CD4-positive, alpha-beta T cell treated with Interleukin-2 at 100 ng/mL for 4 hours (primary cell): ENCODE measurements at places on chromosomes 7 and 10.

DNA sequence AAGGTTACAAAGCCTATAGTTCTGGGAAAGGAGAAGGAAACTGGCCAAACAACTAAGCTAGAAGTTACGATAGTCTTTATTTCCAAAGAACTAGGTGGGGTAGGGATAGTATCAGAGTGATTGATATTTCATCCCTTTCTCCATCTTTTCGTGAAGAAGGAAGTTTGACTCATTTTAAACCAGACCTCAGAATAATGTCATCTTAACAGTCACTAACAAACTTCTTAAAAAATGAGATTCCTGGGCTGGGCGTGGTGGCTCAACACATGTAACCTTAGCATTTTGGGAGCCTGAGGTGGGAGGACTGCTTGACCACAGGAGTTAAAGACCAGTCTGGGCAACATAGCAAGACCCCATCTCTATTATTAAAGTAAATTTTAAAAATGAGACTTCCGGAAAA is 69.4 kb downstream of the ARL4A start:
- DNase-seq, result no peak

DNA sequence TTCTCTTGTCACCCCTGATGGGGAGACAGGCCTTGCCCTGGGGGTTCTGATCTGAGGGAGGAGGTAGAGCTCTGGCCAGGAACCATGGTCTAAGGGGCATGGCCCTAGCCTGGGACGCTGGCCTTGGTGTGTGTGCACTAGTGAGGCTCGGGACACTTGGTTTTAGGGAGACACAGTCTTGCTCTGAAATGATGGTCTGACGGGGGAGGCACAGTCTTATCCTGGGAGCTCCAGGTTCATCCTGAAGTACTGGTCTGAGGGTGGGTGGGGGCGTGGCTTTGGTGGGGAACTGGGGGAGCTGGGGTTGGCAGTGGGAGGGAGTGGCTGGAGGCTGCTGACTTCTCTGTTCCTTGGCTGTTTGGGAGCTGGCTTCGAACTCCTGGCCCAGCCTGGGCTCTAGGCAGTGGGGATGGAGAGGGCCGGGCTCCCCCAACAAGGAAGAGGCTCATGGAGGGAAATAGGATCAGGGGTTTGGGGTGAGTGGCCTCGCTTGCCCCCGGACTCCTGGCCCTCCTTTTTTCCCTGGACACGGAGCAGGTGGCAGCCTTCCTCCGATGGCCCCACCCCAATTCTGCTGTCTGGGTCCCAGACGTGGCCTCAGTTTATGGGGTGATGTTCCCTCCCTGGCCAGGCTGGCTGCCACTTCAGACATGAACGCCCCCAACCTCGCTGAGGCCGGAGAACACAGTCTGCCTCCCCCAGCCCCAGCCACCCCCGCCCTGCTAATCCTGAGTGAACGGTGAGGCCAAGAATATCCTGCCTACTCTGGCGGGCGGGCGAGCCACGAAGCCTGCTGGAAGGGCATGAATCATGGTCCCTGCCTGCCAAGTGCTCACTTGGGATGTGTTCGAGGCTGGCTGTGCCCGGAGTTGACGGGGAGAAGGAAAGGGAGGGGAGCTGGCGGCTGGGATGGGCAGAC is 43.5 kb downstream of the TMEM270 start:
- no peak for DNase-seq

DNA sequence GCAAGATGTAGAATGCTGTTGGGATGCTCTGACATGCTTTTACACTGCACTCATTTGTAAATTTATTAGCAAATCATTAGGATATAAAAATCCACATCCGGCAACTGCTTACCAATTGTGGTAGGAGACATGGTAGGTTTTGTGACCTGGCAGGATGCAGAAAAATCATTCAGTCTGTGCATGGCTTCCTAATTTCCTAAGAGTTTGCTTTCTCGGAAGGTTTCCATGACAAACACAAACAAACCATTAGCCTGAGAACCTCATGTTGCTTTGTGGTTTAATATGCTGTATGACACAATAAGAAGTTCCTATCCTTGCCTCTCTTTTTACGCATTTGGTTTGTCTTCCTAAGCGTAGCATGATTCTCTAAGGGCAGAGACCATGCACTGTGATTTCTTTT is 14.7 kb upstream of the LMBR1 start:
- no peak for DNase-seq

GRCh38 chr10:58517081-58517480 is 4.4 kb downstream of the BICC1 start:
- DNase-seq, result no peak

DNA sequence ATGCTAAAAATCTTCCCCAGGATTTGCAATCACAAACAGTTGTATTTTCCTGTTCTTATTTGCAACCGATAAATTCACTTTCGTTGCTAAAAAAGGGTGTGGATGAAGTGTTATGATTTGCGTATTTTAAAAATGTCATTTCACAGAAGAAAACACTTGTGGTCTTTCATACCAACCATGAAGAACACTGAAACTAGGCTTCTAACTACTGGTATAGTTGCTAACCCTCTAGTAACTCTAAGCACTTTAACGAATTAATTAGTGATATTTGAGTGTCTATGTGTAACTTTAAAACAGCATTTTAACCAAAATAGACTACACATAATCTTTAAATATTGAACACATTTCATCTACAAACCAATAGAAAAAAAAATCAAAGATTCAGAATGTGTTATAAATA is 188.1 kb upstream of the PTN start:
- DNase-seq, result no peak

GRCh38 chr7:1428941-1429501 is 30.2 kb downstream of the MICALL2 start:
- DNase-seq, result no peak

- DNase-seq, result no peak
Observed at GRCh38 chr10:84336406-84337090, 8.2 kb downstream of the CCSER2 start.

DNA sequence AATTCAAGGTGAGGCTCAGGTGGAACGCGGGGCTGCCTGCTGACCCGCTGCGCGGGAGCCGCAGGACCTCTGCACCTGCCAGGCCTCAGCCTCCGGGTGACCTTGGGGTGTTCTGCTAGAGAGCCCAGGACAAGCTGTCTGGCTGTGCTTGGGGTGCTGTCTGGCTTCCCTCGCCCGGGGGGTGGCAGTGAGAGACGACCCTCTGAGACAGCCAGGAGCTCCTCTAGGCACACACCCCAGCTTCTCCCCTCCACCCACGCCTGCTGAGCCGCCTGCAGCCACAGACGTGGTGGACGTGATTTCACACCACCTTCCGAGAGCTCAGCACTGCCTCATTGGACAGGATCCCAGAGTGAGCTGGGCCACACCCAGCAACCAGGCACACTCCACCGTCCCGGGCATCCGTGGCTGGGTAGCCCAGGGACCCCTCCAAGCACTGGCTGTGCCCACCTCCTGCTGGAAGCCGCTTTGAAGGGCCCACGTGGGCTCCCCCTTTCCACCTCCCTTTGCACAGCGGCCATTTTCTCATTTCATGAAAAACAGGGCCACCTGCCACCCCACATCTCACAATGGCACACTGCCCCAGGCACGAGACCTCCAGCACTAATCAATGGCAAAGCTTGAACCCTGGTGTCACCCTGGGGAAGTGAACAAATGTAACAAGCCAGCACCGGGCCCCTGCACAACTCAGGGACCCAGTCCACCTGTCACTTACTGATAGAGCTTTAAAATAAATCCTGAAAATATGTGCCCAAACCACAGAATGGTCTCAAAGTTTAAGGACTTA is 35.0 kb downstream of the ZFAND2A start:
- DNase-seq, result no peak

- no peak for DNase-seq
Observed at GRCh38 chr7:129480674-129481363, 21.5 kb upstream of the SMKR1 start.

DNA sequence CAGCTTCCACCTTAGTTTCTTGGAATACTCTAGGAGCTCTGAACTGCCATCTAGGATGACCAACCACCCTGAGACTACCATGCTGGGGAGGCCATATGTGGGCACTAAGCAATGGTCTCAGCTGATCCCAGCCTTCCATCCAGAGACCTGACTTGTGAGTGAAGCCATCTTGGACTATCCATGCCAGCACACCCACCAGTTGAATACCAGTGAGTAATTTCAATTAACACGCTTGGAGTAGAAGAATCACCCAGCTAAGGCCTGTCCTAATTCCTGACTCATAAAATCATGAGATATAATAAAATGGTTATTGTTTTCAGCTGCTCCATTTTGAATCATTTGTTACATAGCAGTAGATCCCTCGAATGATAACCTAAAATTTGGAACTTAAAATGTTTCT is 5.2 kb upstream of the KIF5B start:
- DNase-seq, result no peak

- peak; percentile 15 for DNase-seq
Observed at GRCh38 chr10:33509231-33509831, 174.9 kb upstream of the NRP1 start.

DNA sequence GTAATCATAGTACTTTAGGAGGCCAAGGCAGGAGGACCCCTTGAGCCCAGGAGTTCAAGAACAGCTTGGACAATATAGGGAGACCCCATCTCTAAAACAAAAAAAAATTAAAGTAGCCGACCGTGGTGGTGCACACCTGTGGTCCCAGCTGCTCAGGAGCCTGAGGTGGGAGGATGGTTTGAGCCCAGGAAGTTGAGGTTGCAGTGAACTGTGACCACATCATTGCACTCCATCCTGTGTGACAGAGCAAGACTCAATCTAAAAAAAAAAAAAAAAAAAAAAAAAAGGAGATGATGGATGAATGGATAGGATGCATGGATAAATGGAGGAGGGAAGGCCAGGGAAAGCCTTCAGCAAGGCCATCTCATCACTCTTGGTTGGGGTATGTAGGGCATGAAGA is 33.4 kb upstream of the BMPR1A start:
- no peak for DNase-seq

DNA sequence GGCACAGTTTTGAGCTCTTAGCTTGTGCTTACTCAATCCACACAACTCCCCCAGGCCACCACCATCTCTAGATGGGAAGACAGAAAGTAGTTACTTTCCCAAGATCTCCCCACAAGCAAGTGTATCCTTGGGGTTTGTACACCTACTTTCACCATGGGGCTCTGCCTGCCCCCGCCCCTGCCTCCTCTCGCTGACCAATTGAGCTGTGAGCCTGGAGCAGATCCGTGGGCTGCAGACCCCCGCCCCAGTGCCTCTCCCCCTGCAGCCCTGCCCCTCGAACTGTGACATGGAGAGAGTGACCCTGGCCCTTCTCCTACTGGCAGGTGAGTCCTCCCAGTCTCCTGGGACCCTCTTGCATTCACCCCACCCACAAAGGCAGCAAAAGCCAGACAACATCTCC is 2.0 kb downstream of the FXYD4 start:
- no peak for DNase-seq

- no peak for DNase-seq
Observed at GRCh38 chr7:156145996-156146395, 333.7 kb upstream of the SHH start.

- no peak for DNase-seq
Observed at GRCh38 chr10:109393425-109393824, 529.9 kb downstream of the XPNPEP1 start.

GRCh38 chr10:9268176-9268575 is 1213.7 kb downstream of the GATA3 start:
- no peak for DNase-seq

DNA sequence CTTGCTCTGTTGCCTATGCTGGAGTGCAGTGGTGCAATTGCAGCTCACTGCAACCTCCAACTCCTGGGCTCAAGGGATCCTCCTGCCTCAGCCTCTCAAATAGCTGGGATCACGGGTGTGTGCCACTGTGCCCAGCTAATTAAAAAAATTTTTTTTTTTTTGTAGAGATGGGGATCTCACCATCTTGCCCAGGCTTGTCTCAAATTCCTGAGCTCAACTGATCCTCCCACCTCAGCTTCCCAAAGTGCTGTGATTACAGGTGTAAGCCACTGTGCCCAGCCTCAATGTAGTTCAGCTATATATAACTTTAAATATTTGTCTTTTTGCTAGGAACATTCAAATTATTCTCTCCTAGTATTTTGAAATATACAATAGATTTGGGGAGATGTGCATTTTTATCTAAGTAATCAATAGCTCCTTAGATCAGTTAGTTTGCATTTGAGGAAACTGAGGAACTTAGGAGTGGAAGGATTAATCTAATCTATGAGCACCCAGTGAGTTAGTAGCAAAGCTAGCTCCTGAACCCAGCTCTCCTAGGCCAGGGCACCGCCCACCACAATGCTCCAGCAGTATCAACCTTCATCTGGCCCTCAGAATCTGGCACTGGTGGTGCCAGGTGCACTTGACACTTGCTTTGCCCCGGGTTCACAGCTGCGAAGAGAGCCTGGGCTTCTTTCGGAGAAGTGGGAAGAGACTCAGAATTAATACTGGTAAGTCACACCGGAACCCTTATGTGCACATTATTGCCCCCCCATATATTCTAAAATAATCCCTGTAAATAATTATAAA is 5.9 kb upstream of the LRMDA start:
- no peak for DNase-seq

- DNase-seq, result no peak
Observed at GRCh38 chr10:117926491-117926890, 120.2 kb downstream of the RAB11FIP2 start.

GRCh38 chr10:128062331-128062880 is 63.8 kb downstream of the MKI67 start:
- no peak for DNase-seq

DNA sequence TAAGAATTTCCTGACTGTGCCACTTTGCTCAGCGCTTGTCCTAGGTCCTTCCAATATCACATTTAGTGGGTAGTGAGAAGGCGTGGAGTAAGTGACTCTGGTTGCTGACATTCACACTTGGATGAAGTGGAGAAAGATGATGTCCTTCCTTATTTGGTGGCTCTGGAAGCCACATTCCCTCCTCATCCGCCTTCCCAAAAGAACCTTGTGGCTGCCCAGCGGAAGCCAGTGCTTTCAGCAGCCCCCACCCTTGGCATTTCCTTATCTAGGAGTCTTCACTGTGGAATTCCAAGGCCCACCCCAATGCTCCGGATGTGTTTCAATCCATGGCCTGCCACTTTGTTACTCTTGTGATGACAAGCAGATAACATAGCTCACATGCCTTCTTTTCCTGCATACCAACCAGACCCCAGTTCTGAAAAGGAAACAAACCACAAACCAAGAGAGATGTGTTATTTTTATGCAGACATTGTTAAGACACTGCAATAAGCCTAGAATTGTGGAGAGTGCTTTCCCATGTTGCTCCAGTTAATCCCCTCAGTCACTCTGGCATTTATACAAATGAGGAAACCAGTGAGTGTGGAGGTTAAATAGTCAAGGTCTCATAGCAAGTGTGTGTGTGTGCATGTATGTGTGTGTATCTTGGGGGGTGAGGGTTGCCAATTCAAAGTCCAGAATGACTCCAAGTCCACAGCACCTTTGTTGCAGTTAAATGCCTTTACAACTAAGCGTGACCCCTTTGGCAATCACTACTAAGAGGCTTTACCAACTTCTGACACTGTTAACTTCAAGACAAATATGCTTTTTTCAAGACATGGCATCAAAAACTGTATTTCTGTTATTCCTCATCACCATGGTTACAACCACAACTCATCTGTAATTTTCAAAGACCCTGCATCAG is 10.3 kb upstream of the ANKRD1 start:
- no peak for DNase-seq
